ENCODE measurements at places on chromosomes 12 and 14.
A peak's percentile ranks its signal among the peaks of the same experiment; 100 is the strongest.

- peak; percentile 27 for DNase-seq
These were observed 3.4 kb downstream of the SPATA7 start for GRCh38 chr14:88388741-88389282.

GRCh38 chr14:54512393-54512792, 2.7 kb downstream of the CGRRF1 start:
- DNase-seq: no peak

GRCh38 chr12:75834591-75834990, 197.0 kb downstream of the PHLDA1 start:
- DNase-seq: no peak

DNA sequence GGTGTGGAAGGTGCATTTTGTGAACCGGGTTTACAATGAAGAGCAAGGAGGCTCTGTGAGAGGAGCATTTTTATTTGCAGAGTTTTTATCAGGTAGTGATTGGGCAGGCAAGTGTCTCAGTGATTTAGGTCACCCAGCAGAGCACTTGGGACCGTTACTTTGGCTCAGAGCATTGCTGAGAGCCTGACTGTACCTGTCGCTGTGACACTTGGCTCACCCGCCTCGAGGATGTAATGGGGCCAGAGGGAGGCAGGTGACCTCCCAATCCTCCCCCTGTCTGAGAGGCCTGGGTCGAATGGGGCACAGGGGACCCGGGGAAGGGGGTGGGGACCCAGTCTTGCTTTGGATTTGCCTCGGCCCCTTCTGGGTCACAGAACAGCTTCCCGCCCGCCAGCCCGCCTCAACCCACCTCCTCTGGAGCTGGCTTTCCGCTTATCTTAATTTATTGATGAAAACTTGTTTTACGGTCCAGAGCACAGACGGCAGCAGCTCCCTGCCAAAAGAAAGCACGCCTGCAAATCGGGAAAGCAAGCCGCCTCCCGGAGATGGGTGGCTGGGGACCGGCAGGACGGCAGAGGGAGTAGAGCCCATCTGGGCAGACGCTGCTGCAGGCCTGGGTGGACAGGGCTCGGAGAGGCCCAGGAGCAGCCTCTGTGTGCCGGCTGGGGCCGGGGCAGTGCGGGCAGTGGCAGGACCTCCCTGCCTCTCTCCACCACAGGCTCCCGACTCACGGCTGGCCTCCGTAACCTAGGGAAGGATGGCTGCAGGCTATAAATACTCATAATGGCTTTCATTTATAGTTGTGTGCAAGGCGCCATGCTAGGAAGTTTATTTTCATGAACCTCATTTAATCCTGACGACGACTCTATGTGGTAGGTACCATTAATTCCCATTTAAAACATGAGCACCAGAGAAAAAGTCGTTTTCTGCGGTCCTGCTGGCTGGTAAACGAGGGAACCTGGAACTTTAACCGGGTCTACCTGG, 187.1 kb downstream of the TSPAN9 start:
- no peak for DNase-seq

DNA sequence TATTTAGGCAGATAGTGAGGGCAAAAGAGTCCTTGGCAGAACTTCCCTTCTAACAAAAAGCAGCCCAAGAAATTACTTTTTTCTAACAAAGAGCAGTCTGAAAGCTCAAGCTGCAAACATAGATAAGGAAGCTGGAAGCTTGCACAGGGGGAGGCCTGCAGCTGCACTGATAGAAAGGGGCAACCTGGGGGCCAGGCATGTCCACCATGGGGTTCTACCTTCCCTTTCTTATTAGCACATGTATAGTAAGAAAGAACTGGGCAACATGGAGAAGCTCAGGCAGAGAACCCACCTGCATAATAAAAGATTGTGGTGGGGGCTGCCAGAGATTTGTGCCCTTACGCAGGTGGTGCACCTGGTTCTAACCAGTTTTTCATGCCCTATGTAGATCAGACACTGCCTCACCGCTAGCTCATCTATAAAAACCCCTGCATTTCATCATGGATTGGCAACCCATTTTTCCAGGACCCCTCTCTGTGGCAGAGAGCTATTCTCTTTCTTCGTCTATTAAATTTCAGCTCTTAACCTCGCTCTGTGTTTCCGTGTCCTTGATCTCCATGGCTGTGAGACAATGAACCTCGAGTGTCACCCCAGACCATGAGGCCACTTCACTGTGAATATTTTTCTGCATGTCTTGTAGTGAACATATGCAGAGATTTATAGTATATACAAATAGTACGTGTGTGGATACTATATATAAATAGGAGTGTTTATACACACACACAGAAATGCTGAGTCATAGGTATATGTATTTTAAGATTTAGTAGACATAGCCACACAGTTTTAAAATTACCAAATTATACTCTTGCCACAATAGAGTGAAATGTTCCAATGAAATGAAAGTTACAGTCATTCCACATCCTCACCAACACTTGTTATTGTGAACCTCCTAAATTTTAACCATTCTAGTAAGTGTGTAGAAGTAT, 53.0 kb downstream of the PEX5 start:
- no peak for DNase-seq

DNA sequence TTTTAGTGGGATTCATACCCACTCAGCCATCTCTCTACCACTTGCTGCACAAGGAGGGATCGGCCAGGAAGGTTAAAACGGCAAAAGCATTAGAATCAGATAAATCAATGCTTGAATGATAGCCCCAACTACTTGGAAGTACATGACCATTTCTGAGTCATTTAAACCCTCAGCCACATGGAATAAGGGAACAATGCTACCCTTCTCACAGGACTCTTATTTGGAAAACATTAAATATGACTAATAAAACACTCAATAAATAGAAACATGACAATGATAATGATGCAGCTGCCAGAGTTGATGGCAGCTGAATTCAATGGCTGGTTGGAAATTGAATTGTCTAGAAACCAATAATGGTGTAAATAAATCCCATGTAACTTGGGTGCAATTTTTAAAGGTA, 165.4 kb downstream of the FLRT2 start:
- no peak for DNase-seq

- DNase-seq: no peak
These were observed 139.9 kb downstream of the ADGRD1 start for GRCh38 chr12:131093604-131093955.

GRCh38 chr12:124939421-124940142, 25.1 kb upstream of the UBC start:
- DNase-seq: peak; percentile 84

DNA sequence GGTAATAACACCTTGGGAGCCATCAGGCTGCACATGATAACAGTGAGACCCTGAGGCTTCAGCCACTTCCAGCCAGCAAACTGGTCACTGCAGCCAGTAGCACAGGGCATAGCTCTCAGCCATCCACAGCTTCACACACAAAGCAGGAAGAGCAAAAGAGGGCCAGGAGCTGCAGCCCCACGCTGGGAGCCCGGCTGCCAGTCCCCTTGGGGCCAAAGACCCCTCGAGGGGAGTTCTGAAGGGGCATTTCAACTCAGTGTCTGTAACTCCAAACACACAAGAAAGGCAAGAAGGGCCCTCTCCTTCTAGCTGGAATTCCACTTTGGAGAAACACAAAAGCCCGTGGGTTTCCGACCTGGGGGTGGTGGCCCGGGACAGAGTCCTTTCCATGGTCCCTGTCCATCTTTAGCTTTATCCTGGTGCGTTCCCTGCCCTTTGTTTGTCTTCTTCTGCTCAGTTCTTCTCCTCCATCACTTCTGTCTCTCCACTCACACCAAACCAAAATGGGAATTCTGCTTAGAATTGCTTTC, 151.8 kb upstream of the FKBP4 start:
- no peak for DNase-seq

DNA sequence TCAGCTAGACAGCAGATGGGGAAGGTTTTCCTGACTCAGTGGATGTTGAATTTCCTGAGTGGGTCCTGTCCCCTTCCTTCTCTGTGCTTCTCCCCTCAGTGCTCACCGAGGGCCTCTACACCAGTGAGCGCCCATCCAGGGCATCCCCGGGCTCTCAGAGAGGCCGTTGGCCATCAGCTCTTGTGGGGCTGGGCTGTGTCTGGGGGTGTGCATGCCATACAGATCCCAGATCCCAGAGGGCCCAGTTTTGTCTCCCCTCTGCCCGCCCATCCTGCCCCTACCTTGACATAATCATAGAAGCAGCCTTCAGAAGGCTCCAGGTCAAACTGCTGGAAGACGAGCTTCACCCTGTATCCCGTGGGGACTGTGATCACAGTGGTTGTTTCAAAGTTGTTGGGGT, 1.1 kb downstream of the C1R start:
- DNase-seq: no peak

DNA sequence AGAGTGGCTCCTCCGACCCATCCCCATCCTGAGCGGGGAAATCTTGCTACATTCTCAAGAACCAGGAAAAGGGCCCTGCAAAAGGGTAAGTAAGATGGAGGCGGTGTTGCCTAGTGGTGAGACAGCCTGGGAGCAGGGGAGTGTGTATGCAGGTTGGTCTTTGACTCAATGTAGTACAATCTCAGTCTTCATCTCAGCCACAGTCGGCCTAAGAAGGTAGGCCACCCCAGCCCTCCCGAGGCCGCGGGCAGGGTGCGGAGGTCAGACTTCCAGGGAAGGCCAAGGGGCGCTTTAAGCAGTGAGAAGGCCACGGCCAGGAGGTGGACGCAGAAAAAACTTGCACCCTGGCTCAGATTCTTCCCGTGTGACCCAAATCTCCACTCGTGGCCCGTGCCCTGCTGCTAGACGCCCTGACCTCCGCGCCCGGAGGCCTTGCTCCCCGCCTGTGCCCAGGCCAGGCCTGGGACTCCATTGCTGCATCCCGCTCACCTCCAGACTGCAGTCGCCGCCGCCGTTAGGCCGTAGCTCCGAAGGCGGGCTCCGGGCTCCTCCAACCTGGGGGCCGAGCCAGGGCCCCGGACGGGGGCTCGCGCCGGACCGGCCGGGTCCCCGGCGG, 435 bp downstream of the FOXM1 start:
- DNase-seq: no peak

- no peak for DNase-seq
These were observed 95.9 kb downstream of the PHLDA1 start for GRCh38 chr12:75935539-75936242.

DNA sequence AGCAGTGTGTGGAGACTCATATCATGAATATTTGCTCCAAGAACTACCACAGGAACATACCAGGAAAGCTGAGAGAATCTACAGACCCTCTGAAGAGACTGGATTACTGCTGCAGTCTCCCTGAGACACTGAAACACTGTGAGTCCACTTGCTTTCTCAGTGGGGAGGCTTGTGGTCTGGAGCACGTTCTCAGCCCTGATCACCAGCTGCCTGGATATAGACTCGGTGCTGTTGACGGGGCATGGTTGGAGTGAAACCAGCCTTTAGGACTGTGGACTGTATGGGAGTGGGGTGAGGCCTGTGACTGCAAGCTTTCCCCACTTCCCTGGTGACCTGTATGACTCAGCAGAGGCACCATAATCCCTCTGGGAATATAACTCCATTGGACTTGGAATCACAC, 525.8 kb upstream of the FBXO33 start:
- DNase-seq: no peak

GRCh38 chr14:31854508-31855075, 222.5 kb upstream of the ARHGAP5 start:
- DNase-seq: no peak

- no peak for DNase-seq
These were observed 12.3 kb downstream of the DENND5B start for GRCh38 chr12:31578632-31579031.

DNA sequence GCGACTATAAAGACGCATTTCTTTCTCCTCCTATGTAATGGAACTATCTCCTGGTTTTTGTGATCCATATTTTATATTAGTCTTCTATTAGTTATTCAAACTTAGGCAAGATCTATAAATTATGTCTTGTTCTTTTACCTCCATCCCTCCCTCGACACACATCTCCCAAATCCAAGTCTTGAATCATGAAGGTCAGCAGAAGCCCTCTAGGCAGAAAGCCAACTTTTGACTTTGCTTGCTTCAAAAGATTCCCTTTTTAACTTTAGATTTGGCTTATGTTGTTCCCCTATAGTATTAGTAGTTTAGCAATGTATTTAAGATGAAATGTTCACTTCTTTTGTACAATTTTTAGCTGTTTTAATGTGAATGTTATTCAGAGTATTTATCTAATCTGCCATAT, 689.8 kb downstream of the SLC6A15 start:
- DNase-seq: no peak

DNA sequence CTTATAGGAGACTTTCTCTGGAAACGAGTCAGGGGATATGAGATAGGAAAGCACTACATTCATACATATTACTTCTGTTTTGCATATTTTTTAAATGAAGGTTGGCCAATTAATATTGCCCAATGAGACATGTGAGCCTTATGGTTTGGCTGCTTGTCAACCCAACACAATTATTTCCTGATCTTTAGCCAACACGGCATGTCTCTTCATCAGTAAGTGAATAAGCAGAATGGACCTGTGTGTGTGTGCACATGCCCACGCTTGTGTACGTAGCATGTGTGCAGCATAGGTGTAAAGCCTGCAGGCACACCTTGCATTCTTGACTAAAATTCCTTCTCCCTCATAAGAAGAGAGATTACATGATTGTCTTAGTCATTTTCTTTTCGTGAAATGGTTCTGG, 88.3 kb downstream of the STON2 start:
- DNase-seq: peak; percentile 25

DNA sequence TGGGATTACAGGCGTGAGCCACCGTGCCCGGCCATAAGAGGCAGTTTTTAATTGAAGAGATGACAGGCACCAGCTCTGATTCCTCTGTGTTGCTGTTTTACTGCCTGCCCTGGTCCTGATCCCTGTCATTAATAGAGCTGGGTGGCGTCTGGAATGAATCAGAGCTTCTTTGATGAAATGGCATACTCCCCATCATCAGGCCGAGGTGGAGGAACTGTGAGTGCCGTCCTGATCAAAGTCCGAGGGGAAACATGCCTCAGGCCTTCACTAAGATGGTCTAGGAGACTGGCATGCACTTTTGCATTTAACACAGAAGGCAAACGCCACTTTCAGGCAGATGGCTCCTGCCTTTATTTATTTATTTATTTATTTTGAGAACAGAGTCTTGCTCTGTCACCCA, 34.1 kb downstream of the IL31 start:
- DNase-seq: no peak

DNA sequence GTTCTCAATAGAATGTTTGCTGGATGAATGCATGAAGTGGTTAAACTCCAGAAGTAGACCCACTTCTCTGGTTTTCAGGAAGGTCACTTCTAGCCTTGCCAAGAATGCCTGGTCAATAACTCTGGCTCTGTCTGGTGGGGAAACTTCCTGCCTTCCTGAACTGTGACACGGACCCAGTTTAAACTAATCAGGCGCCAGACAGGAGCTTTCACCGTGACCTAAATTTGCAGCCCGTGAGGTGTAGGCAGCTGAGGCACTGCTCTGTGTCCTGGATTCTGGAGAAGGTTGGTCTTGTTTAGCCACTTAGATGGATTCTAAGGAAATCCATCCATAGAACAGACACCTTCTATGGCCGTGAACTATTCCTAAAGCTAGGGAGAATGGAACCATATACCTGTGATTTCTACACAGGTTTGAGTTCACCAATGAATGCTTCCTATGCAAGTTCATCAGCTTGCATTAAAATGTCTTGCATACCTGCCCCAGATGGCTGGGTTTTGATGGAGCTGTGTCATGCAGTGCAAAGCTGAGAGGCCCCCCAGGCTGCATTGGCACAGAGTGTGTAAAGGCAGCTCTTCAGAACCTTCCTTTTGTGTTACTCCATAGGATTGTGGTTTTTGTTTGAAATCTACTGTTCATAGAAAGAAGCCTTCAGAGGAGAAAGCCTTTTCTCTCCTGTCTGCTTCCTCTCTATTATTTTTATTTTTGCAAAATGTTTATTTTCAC, 4.4 kb downstream of the CHST11 start:
- no peak for DNase-seq
